ENCODE measurements at places on chromosomes 11 and 22.

DNA sequence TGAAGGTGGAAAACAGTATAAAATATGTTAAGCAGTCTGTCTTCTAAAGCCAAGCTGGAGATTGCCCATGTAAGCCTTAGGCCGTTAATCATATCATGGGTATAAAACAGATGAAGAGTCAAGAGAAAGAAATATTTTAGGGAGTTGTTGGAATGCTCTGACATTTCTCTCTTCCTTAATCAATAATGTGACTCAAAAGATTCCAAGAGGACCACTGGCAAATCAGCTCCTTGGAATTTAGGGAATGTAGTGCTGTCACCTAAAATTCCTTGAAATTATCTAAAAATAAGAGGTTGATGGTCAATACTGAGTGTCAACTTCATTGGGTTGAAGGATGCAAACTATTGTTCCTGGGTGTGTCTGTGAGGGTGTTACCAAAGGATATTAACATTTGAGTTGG lies 525.9 kb downstream of the KCNA4 start:
- no peak for DNase-seq

GRCh38 chr11:116176484-116177005 lies 596.2 kb downstream of the BUD13 start:
- no peak for DNase-seq

- no peak for DNase-seq
Measured at GRCh38 chr11:16781936-16782919, 43.8 kb downstream of the C11orf58 start.

- no peak for DNase-seq
Measured at GRCh38 chr11:48054994-48055291, 74.6 kb downstream of the PTPRJ start.

GRCh38 chr22:22573047-22573889 lies 14.2 kb upstream of the PRAME start:
- no peak for DNase-seq

DNA sequence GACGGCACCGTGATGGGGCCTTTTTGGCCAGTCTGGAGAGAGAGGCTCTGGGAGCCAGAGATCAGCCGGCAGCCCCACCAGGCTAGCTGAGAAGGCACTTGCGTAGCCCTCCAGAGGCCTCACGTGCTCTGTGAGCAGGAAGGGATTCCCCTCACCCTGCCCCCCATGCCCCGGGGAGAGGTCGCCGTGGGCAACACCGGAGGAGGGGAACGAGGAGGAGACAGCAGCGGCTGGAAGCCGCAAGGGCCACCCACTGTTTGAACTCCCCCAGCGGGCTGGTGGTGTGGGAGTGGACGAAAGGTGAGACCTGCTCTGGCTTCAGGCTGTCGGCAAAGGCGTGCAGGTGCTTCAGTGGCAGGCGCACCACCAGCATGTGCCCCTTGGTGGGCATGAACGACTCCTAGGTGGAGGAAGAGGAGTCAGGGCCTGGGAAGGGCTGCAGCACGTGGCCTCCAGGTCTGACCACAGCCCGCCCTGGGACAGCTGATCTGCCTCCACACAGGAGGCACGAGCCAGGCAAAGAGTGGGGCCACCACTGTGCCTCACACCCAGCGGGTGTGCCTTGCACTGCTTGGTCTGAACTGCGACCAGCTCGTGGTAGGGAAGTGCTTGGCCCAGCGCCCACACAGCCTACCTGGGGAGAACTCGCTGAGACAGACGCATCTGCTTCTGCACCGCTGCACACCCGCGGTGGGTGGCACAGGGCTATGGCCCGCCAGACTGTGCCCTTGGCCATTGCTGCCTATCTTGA lies 99.9 kb downstream of the MED15 start:
- no peak for DNase-seq

DNA sequence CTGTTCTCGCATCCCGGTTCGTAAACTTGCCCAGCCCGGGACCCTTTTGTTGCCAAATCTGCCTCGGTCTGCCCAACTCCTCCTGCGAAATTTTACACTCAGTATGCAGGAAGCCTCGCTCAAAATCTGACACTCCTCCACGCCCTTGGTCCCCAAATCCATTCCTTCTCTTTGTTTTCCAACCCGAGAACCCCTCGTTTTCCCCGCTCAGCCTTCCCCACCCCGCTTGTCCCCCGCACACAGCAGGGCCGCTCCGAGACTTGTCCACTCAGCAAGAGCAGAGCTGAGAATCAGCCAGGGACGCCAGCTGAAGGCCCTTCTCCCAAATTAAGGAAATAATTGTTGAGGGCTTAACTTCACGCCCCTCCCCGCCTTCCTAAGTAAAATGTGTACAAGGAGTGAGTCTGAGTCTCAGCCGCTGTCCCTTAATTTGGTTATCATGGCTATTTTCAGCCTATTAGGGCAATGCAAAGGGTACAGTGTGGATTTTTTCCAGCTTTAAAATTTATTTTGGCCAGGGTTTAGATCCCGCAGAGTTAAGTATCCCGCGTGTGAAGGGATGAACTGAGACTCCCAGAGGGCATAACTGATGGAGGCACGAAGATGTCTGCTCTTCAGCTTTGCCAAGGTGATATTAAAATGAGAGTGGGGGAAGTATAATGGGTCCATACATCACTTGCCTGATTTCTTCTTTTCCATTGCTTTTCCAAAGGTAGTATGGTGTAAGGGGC lies 581 bp upstream of the FBXO3 start:
- no peak for DNase-seq

- DNase-seq = no peak
Measured at GRCh38 chr11:10394229-10395101, 60.6 kb upstream of the AMPD3 start.

- DNase-seq = no peak
Measured at GRCh38 chr11:129167315-129167714, 24.8 kb downstream of the ARHGAP32 start.

DNA sequence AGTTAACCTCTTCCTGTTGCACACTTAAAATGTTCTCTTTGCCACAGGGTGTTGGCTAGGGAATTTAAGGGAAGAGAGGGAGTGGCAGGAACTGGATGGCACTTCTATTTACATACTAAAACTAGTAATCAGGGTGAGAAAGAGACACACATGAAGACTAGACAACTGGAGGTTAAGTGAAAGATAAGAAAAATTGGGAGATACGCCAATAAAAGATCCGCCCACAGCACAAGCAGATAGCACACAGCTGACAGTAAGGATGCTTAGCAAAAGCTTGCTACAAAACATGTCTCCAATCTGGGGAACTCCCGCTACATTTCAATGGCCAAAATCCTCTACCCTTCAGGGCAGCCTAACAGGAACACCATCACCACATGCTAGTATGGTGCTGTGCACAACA lies 12.8 kb downstream of the CPSF7 start:
- DNase-seq = no peak

DNA sequence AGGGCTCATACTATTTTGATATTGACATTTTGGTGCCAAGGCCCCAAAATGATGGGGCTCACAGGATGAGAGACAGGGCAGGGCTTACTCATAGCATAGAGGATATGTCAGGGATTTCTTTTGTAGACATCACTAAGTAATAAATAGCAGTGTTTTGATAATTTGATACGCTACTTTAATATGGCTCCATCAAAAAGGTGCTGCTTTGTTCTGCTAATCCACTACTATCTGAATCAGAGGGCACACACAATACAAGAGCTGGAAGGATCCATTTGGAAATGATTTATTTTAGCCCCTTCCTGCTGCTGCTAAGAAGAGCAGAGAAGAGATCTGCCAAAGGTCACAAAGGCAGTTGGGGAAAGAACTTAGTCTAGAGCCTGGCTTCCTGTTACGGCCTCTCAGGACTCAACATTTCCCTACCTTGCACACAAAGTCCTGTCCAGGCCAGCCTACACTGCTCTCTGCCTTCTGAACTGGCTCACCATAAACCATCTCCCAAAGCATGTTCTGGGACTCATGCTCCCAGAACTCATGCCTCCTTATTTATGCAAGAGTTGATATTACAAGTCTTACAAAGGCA lies 261.3 kb upstream of the ARHGAP20 start:
- DNase-seq = no peak

- DNase-seq = no peak
Measured at GRCh38 chr22:50547263-50547985, 1.7 kb downstream of the KLHDC7B start.

DNA sequence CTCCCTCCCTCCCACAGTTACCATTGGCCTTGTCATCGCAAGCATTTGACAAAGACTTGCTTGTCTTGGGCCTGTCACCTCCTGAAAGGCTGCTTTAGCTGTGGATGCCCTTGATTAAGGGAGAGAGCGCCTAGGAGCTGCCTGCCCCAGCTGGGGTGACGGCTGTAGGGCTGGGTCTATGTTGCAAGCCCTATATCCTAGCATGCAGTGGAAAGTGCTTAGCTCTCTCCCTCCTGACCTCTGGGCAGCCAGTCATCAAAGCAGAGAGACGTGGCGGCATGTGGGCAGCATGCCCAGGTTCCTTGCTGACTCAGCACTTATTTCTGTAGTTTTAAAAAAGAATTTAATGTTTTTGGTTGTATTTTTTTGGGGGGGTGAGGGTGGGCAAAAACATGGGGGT lies 75.9 kb downstream of the BARX2 start:
- DNase-seq = no peak

GRCh38 chr11:112400476-112401014 lies 139.9 kb upstream of the PLET1 start:
- DNase-seq = no peak

GRCh38 chr11:6321961-6322362 lies 1.7 kb upstream of the CAVIN3 start:
- no peak for DNase-seq

DNA sequence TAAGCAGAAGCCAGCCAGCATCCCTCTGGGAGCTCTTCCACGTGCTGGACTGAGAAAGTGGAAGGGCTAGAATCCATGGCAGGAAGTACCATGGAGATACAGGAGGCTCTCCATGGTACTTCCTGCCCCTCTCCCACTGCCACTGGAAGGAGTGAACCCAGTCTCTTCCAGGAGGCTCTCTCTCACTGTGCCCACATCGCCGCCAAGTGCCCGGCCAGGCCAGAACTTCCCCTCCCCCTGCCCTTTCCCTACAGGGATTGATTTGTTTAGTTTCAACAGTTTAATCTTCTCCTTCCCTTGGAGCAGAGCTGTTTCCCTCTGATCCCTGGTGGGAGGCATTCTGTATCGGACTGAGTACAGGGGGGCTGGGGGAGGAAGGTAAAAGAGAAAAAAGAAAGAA lies 133.6 kb downstream of the DSCAML1 start:
- no peak for DNase-seq

DNA sequence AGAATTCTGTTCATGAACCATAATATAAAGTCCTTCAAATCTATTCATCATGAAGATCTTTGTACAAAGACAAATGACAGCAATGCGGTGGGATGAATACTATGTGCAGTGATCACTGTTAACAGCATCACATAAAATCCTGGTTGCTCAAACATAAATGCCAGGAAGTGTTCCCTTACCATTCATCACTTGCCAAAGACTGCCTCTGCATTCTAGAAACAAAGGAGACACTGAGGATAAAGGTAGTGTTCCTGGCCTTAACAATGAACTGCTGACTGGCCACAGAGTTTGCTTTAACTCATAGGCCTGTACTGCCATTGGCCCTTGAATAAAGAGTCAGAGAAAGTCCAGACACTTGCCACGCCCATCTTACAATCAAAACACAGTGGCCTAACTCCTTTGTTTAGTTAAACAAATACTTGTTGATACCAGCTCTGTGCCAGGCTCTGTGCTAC lies 29.5 kb downstream of the C2CD3 start:
- no peak for DNase-seq

DNA sequence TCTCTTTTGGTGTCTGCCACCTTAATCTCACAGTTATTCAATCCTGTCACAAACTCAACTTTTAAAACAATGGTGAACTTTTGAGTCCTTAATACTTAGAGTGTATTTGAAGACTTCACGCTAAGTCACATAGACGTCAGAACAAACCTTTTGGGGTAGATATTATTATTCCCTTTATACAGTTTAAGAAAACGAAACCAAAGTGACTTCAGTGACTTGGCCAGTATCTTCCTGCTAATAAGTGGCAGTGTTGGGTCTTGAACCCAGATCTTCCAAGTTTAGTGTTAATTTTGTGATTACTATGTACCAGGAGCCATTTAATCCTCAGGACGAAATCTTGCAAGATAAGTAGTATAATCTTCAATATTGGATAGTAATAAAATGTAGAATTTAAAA lies 691 bp downstream of the CEP295 start:
- no peak for DNase-seq

- no peak for DNase-seq
Measured at GRCh38 chr22:28024422-28024888, 105.4 kb upstream of the PITPNB start.

DNA sequence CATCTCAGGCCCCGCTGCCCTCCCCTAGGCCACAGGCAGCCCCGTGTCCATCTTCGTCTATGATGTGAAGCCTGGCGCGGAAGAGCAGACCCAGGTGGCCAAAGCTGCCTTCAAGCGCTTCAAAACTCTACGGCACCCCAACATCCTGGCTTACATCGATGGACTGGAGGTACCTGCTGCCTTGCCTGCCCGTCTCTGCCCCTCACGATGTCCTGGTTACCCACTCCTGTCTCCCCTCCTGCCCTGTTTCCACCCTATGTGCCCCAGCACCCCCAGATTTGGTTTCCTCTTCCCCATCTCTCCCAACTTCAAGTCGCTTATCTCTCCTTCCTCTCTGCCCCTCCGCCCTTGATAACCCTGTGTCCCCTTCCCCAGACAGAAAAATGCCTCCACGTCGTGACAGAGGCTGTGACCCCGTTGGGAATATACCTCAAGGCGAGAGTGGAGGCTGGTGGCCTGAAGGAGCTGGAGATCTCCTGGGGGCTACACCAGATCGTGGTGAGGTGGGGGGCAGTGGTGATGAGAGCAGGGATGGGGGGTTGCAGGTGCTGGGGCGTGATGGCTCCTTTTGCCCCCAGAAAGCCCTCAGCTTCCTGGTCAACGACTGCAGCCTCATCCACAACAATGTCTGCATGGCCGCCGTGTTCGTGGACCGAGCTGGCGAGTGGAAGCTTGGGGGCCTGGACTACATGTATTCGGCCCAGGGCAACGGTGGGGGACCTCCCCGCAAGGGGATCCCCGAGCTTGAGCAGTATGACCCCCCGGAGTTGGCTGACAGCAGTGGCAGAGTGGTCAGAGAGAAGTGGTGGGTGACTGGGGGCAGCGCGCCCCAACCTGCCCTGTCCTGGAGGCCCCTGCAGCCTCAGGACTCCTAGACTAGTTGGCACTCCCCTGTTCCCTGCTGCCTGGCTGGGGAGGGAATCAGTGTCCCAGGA lies 930 bp downstream of the SCYL1 start:
- DNase-seq = no peak

DNA sequence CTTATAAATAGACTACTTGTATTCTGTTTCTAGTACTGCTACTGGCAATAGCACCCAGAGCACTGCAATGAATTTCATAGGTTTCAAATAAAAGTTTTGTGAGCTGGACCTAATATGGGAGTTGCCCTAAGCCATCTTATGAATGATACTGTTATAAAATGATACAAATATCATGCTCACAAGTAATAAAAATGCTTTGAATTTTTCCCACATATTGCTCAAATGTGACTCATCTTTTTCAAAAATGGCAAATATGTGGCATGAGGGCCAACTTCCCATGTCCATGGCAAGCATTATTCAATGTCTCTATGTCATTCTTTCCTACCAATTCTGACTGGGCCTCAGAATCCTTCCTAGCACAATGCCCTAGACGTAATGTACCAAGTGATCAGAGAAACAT lies 137.6 kb downstream of the TRPC6 start:
- peak; percentile 51 for DNase-seq

GRCh38 chr11:69393865-69394233 lies 87.6 kb upstream of the LINC01488 start:
- DNase-seq = no peak
